ENCODE measurements at places on chromosomes 5 and 9.

DNA sequence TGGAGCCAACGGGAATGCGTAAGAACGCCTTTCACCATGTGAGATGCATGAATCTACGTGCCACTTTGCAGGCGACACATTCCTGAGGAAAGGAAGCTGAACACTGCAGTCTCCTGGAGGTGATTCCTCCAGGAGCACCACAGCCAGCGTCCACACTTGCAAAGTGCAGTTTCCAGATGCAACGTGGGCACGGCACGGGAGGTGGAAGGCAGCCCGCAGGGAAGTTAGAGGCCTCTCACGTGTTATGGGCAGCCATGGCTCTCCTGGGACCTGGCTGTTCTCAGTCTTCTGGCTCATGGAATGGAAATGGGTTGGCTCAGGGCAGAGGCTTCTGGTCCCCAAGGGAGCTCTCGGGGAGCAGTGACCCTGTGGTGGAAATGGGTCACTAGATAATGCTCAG lies 381.0 kb upstream of the IRX4 start:
- no peak for DNase-seq

- DNase-seq, result no peak
Observed at GRCh38 chr5:167219298-167219697, 1072.1 kb upstream of the WWC1 start.

GRCh38 chr5:149730620-149731331 lies 666 bp downstream of the PPARGC1B start:
- DNase-seq, result peak; percentile 55

DNA sequence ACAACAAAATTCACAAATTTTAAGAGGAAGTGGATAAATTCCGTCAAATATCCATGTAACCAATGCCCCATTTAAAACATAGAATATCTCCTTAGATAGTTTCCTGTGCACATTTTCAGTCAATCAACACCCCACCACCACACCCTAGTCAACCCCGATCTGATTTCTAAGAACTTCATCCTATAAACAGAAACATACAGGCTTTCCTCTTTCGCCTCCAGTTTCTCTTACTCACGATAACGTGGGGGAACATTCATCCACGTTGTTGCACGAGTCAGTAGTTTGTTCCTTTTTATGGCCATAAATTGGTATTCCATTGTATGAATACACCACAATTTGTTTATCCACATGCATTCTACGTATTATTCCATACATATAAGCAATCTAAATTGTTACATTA lies 35.6 kb upstream of the TRIO start:
- no peak for DNase-seq

- DNase-seq, result no peak
Observed at GRCh38 chr9:138111607-138112006, 234.0 kb downstream of the CACNA1B start.

GRCh38 chr9:33288235-33288634 lies 2.1 kb upstream of the NFX1 start:
- no peak for DNase-seq

DNA sequence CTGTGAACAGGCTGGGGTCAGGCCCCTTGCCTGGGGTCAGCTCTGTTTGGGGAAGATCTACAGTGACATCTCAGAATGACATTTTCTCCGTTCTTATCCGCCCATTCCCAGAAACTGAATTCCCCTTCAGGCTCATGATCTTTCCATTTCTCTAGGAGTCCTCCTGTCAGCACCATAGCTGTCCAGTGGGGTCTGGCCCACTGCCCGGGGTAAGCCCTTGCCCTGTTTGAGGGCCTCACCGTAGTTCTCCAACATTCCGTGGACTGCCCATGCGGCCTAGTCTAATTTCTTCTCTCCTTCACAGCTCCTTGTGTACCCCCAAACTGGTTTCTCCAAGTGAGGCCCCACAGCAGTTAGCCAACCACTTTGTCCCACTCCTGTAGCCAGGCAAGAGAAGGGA lies 68.4 kb downstream of the ENTREP1 start:
- DNase-seq, result no peak

- no peak for DNase-seq
Observed at GRCh38 chr5:122638581-122638980, 136.3 kb upstream of the SNX2 start.

DNA sequence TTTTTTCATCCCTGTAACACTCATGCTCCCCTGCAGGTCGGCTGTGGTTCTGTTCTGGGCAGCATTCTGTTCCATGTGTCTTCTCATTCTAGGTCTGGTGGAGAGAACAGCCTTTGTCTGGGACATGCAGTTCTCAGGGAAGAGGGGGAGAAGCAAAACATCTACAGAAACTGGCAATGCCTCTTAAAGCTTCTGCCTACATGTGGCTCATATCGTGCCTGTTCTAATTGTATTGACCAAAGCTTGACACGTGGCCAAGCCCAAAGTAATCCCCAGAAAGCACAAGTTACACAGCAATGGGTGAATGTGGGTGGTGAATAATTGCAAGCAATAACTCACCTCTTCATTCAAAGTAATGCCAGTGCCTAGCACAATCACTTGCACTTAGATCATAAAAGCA lies 218.2 kb upstream of the IL12B start:
- DNase-seq, result no peak

DNA sequence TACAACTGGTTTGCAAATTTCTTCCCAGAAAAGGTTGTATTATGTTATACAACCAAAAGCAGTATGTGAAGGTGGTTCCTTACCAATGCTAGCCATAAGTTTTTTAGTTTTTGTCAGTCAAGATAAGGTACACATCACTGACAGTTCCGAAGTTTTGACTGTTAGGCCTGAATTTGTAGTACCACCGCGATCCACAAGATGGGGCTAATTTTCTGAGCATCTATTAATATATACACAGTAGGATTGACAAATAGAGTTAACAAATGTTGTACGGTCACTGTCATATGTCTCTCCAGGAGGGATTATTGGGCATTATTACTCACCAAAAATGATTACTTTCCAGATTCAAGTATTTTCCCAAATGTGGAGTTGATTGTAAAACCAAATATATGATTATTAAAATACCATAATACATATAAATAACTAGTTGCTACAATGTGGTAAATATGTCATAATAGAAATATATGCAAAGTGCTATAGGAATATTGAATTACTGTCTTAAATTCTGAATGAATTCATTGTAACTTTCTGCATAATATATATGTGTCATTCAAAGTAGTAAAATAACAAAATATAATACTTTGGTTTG lies 28.4 kb upstream of the LRRC19 start:
- peak; percentile 17 for DNase-seq

DNA sequence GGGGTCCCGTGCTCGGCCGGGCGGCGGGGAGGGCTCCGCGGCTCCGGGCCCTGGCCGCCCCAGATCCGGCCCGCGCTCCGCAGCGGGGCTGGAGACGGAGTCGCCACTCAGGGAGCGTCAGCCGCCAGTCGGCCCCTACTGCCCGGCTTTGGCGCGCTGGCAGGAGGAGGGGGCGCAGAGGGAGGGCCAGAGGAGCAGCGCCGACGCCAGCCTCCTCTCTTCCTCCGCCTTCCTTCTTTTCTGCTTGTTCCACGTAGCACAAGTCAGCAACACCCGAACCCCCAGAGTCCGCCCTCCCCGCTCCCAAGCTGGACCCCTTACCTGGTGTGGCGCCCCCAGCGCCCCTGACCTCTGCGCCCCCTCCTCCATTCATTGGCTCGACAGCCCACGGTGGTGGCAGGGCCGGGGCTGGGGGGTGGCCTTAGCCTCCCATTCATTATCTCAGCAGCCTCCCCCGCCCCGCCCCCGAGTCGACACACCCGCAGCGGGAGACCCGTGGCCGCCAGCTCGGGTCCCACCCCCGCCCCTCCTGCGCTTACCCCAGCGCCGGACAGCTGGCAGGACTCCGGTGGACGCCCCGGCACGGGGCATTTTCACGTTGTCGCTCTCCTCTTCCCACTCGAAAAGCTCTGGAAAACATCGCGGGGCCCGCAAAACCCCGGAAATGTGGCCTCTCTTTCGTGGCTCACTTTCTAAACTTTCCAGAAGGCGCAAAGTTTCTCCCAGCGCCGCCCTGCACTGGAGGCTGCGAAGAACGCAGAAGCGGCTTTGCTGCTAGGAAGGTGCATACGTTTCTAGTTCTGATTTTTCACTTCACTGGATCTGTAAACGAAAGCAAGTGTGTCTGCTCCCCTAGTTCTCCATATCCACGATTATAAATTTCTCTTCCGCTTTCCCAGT lies at the start of gene LPAR1:
Gene LPAR1, minus strand, starts transcription at position 140 of the 900 bp plus-strand sequence. CDS start 66,353 bp downstream, outside the sequence.
- DNase-seq, result no peak
